ENCODE measurements at places on chromosomes 12 and 14.

DNA sequence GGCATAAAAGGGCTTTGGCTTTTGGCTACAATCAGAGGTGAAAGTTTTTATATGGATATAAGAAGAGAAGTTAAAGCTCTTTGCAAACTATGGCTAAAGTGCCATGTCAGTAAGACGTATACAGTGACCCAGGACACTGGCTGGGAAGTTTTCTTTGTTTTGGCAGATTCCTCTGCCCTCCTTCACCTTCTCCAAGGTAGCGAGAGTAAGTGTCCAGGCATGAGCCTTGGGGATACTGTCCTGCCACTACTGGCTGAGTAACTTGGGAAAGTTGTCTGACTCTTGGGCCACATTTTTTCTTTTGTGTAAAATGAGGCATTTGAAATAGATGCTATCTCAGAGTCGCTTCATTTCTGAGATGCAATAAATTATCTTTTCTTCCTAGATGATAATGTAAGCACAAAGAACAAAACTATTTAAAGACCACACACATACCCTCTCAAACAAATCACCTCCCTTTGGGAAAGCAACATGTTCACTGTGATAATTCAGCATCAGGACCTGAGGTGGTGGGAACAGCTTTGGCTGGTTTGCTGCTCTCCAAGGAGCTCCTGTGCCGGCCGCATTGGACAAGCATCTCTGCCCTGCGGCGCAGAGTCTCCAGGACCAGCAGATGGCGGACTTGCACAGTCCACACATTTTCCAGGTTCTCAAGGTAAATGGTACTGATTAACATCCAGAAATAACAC lies 106.3 kb downstream of the PTCSC3 start:
- peak; percentile 23 for DNase-seq

- DNase-seq, result no peak
Measured at GRCh38 chr14:24892497-24893051, 157.4 kb downstream of the STXBP6 start.

DNA sequence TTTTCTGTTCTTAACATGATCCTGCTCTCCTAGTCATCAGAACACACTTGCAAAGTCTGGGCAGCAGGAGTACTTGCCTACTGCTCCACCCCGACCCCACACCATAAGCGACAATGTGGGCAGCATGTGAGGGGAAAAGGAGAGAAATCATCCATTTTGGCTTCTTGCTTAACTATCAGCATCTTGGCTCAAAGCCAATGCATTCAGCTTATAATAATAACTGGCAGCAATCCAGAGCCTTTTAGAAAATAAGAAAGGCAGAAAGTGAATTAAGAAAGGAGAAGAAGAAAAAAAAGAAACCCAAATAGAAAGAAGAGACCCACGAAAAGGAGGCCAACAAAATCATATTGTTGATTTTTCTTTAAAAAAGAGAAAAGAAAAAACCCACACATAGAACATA lies 930.8 kb downstream of the BCL11B start:
- no peak for DNase-seq

GRCh38 chr12:4091016-4091743 lies 182.4 kb upstream of the CCND2 start:
- DNase-seq, result peak; percentile 42

DNA sequence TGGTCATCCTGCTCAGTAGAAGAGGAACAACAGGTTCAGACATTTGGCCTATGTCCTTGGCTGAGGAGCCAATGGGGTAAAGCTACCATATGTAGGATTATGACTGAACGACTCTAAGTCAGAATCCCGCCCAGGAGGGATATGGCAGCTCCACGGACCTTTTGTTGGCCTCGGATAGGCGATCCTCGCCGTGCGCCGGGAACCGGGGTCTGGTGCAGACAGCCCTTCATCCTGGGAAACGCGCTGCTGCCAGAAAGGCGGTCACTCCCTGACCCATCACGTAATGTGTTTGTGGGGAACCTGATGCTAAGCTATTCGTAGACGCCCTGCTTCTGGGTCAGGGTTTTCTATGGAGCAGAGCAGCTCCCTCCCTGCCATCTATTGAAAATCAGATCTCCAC lies 178.9 kb upstream of the ALG10B start:
- DNase-seq, result no peak

Data from inflammatory macrophage (primary cell).